ENCODE measurements at places on chromosomes 3 and 15.

- DNase-seq: no peak
These were observed at the start of gene STRA6 for GRCh38 chr15:74202452-74203401. Gene STRA6, minus strand, starts transcription at chr15:74202787. Its CDS starts 520 bp downstream, at chr15:74202267.

DNA sequence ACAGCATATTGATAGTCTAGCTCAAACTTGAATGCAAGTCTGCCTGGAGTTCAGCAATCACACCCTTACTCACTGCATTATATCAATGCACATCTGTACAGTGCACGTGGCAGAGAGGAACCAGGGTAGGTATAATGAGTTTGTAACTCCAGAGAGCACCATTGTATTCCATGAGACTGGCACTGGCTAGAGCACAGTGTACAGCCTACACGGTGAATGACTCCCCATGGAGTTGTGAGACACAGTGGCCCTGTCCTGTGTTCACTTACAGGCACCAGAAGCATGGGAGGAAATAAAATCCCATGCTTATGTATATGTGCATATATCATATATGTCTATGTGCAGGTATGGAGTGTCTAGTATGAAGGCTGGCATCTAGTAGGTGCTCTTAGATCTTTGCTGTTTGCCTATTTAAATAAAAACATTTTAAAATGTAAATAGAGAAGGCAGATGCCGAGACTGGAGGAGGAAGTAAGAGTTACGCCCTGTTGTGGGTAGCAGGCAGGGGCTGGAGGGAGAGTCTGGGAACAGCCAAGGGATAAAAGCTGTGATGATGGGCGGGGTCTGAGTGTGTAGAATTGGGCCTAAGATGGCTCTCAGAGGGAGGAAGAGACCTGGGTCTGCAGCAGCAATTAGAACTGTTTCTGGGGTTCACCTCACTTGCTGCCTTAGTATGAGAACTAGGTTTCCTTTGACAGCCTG is 360.7 kb upstream of the ICE2 start:
- DNase-seq: no peak

GRCh38 chr3:126152901-126153694 is 27.3 kb downstream of the ALDH1L1 start:
- DNase-seq: no peak

GRCh38 chr15:101559952-101560351 is 70.4 kb upstream of the PCSK6 start:
- DNase-seq: no peak

DNA sequence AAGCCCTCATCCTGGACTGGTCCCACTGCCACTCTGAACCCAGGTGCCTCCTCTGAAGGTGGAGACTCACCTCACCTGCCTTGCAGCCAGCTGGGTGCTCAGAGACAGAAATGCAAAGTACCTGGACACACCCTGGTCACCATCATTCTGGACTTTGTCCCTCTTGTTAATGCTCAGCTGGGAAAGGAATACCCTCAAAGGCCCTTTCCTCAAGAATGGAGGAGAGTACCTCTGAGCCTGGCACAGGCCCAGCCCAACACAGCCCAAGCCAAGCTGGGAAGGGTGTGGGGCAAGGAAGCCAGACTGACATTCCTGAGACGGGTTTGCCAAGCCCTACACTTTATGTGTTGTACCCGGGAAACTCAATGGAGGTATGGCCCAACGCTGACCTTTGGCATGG is 983 bp upstream of the ALAS1 start:
- no peak for DNase-seq

- DNase-seq: peak; percentile 96
These were observed 61.4 kb downstream of the ZNF609 start for GRCh38 chr15:64521726-64522164.

DNA sequence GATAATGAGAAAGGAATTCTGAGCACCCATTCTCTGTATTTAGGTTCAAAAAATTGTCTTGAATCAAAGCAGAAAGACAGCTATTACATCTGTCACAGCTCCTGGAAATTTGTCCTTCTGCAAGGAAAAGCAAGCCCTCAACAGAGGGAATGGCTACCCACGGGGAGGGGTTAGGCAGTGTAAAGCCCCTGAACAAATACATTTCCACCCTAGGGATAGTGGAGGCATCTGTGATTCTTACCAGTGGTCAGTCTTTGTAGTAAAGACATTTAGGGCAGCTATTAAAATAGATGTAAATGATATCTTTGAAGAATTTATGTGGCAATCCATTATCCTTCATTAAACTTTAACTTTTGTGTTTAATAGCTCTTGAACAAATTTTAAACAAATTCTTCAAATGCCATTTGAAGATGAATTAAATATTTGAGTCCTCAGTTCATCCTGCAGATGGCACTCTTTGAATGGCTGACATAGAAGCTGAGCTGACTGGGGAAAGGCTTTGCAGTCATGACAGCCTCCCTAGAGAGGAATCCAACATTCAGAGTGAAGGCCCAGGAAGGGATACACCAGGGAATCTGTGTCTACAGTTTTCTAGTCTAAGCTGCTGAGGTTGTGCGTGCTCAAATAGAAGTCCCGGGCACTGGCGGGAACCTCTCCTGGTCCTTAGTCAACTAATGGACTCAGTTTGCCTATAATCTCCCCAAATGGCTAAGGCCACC is 359.7 kb upstream of the ROPN1 start:
- DNase-seq: peak; percentile 61

GRCh38 chr3:65915477-65915876 is 123.2 kb downstream of the MAGI1 start:
- DNase-seq: no peak

GRCh38 chr15:71808311-71809020 is 1.9 kb upstream of the NR2E3 start:
- DNase-seq: no peak

GRCh38 chr3:129622226-129622874 is 15.9 kb upstream of the PLXND1 start:
- no peak for DNase-seq

GRCh38 chr3:169758359-169758994 is 6.4 kb downstream of the TERC start:
- peak; percentile 79 for DNase-seq

DNA sequence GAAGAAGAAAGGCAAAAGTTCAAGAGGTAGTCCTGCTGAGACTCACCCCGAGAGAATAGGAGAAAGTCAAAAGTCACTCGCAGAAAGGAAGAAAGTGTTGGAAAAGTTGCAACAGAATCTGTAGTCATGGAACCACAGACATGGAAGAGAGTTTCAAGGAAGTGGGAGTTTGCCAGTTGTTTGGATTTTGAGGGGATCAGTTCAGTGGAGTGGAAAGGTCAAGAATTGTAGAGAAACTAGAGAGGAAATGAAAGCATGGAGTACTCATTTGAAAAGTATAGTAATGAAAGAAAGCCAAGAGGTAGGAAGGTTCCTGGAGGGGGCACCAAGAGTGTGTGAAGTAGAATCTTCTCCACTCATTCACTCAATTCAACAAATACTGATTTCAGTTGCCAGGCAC is 34.7 kb downstream of the SPTSSB start:
- no peak for DNase-seq

GRCh38 chr3:180403156-180403555 is 198.8 kb upstream of the TTC14 start:
- DNase-seq: no peak

GRCh38 chr3:48367201-48367600 is 4.8 kb upstream of the FBXW12 start:
- peak; percentile 51 for DNase-seq

- no peak for DNase-seq
These were observed 9.1 kb upstream of the HHATL start for GRCh38 chr3:42711491-42712343.

DNA sequence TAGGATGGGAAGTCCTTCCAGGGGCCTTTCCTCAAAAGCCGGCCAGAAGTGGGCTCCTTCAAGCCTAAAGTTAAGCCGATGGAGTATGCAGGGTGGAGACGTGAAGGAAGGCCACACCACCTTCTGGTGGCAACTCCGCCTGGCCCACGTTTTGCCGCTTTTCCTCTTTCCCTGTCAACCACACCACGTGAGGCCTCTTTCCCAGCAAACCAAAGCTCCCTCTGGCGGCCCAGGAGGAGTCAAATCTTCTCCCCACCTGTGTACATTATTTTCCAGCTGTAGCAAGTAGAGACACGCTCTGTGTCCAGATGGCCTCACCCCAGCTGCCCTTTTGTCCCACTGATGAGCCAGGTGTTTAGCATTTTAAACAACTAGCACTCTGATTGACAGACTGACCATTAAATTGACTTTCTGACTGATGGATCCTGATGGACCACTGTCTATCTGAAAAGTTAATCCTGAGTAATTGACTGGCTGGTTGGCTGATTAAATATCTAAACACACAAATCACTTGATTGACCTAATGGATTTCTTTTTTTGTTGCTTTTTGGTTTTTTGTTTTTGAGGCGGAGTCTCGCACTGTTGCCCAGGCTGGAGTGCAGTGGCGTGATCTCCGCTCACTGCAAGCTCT is 59.6 kb upstream of the ZBTB38 start:
- DNase-seq: peak; percentile 30

- DNase-seq: no peak
These were observed 38.5 kb downstream of the PYDC2 start for GRCh38 chr3:191499307-191500080.

DNA sequence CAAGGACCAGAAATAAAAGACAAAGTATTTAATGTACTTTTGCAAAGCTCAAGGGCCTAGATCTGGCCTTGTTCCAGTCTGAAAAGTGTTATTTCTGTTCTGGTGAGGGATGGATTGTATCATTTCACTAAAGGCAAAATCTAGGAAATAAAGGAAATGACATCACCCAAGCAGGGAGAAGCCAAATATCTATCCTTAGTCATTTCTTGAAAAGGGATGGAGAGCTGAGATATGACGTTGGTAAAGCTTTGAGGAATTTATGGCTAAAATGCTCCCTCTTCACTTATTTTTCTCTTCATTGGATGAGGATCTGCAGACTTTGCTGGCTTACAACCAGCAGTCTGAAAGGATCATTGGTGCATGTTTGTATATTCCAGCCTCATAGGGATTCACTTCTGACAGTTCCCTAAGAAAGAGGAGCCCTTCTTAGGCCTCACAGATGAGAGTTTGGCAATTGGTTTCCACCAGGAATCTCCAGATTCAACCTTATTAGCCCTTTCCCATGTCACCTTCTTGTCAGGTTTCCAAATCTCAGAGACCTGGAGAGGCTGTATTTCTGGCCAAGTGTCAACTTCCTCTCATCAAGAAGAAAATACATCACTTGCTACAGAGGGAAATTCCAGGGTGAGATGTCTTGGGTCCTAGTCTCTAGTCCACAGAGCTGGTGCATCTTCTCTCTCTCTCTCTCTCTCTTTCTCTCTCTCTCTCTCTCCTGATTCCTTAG is 93.7 kb upstream of the BOC start:
- DNase-seq: no peak

- no peak for DNase-seq
These were observed 15.5 kb downstream of the PAQR9 start for GRCh38 chr3:142947799-142948575.

- DNase-seq: peak; percentile 44
These were observed 819 bp downstream of the NEK4 start for GRCh38 chr3:52769786-52770455.

DNA sequence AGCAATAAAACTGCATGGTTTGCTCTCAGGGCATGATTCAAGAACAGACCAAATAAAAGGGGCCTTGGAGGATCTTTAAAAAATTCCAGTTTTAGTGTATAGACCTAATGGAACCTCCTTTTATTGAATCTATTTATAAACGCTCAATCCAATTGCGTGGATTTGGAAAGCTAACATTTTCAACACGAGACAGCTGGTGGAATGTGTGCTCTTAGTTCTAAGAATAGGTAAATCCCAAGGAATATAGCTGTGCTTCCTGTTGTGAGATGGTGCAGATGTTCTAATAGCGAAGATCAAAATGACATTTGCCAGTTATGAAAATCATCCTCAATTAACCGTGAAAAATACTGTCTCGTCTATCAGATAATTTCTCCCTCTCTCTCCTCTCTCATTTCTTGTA is 192.5 kb downstream of the ATP10A start:
- no peak for DNase-seq

GRCh38 chr15:98946301-98947255 is 61.0 kb downstream of the PGPEP1L start:
- DNase-seq: no peak

- no peak for DNase-seq
These were observed 51.3 kb downstream of the RBMS3 start for GRCh38 chr3:29332195-29332637.

Measured in hematopoietic multipotent progenitor cell treated with erythropoietin and hydrocortisone succinate and interleukin-3 and kit ligand, for 8 days (in vitro differentiated cells).